Omental fat pad (tissue), 4 donors: ENCODE measurements at places on chromosomes 7 and 10. TPM values are rescaled to one million over a fixed set of nuclear protein-coding genes. Genes with fewer than 3 reads are reported as not detected.

- no peak for DNase-seq
Measured at GRCh38 chr7:4200546-4201094, 481.5 kb upstream of the FOXK1 start.

GRCh38 chr10:69419096-69419743, 2.5 kb upstream of the TACR2 start:
- DNase-seq, result no peak

DNA sequence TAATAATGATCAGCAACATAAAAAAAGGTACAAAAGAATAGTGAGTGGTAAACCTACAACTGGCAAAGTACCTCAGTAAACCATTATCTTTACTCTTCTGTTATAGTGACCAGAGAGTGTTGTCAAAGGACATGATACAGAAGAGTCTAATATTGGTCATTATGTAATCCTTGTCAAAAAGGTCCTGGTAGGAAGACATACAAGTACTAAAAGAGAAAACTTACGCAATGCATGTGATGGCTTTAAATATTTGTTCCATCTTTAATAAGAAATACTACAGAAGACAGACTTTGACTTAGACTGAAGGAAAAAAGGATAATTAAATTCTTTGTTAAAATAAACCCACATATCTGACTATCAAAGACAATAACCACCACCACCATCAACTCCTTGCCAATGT, 6.5 kb downstream of the DOCK4 start:
- no peak for DNase-seq

DNA sequence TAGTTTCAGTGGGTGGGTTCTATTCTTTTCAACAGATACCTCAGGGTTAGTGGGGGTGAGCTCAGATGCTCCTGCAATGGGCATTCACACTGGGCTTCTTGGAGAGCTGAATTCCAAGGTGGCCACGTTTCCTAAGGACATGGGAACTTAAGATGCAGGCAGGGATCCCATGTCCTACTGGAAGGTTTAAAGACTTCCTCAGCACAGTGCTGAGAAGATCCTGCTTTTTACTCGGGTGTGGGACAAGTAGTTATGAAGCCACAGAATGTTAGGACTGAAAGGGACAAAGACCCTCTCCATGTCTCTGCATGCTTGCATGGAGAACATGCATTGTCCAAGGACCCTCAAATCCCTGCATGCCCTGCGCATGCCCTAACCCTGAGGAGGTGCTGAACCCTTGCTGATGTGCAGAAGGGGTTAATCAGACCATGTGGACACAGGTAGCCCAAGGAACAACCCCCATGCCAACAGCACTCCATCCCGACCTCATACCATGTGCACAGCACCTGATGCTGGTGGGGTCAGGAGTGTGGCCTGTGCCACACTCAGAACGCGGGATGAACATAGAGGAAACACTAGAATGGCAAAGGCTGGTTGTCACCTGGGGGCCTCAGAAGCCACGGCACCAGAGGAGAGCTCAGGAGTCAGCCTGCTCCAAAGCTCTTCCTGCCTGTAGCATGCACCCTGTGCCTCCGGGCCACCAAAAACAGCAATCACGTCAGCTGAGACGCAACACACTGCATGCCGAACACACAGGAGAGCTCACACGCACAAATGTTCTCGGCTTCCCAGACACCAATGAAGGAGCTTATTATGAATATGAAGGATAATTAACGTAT, 15.2 kb downstream of the IL2RA start:
- DNase-seq, result no peak

- no peak for DNase-seq
Measured at GRCh38 chr10:123354521-123354920, 200.3 kb downstream of the BUB3 start.

DNA sequence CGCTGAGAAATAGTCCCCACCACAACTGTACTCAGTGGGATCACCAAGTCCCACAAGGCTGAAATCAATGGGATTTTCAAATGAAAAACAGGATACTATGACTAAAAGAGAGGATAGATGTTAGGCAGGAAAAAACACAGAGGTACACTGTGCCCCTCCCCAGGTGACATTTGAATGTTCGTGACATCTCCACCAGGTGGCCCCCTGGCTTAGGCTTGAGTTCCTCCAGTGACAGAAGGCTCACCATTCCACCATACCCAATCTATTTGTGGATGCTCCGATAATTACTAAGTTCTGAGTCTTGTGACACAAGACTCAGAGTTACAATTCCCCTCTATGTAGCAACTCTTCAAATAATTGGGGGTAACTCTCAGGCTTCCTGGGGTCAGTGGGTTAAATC, 77.5 kb upstream of the KCNMA1 start:
- no peak for DNase-seq

GRCh38 chr10:125160856-125161706, 718 bp upstream of the CTBP2 start:
- no peak for DNase-seq

DNA sequence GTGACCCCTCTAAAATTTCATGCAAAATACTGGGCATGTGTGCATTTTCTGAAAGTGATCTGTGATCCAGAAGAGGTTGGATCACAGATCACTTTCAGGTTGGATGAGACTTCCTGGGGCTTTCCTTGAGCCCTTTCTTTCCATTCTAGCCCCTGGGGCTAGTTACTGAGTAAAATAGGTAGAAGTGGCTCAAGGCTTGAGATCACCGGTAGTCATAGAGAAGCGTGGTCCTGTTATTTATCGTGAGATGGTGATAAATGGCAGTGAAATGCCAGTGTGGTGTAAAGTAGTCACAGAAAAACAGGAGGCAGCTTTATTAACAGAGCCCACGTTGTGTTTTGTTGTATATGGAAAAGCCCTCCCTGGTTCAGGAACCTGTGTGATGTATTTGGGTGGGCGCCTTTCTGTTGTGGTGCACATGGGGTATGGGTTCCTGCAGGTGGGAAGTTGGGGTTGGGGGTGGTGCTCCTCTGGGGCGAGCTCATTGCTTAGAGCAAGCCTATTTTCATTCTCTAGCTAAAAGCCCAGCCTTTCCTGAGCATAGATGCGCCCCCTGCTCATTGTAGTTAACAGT, 34.0 kb upstream of the SH2D4B start:
- no peak for DNase-seq

- DNase-seq, result no peak
Measured at GRCh38 chr10:105733924-105734323, 1092.8 kb downstream of the SORCS3 start.

GRCh38 chr10:73581918-73582317, 9.2 kb downstream of the USP54 start:
- no peak for DNase-seq

DNA sequence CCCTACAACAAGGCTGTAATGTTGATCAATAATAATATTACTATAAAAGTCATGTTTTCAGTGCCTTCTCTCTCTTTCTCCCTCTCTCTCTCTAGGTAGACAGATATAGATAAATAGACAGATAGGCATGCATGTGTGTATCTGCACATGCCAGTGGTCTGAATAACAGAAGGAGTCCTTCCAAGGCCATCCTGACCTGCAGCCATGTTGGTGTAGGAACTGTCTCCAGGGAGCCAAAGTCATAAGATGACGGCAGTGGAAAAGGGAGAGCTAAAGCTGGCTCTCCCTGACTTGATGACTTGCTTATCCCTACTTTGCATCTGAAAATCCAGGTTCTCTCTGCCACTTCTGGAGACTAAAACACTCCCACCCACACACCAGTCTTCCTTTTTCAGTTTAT, 113.0 kb downstream of the TRIL start:
- DNase-seq, result no peak

DNA sequence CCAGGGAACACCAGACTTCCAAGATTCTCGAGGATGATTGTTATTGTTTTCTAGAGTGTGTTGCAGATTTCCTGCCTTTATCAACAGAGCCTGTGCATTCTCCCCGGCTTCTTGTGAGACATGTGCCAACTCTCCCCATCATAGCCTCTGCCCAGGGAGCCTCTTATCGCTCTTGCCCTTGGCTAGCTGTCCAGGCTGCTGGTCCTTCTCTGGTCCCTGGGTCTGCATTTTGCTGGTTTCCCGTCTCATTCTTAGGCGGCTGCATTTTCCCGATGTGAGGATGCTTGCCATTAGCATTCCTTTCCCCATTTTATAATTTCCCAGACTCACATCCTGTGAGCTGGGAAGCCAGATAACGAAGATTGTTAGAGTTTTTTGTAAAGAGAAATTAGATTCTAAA, 15.2 kb downstream of the SLC13A4 start:
- no peak for DNase-seq

DNA sequence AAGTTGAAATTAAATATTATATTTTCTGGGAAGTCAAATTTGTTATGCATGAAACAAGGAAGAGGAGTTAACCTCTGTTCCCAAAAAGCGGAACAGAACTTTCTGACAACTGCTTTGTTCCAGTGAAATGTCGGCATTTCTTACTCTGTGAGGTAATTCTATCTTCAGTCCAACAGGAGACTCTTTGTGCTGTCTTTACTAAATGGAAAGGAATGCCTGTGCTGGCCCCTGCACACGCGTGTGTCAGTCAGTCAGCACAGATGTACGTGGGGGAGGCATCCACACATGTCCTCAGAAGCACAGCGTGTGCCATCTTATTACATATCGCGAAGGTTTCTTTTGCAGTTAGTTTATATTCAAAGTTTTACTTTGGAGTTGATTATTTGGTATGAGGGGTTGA, 37.5 kb downstream of the NET1 start:
- DNase-seq, result no peak

- no peak for DNase-seq
Measured at GRCh38 chr7:146683439-146683838, 566.8 kb downstream of the CNTNAP2 start.

DNA sequence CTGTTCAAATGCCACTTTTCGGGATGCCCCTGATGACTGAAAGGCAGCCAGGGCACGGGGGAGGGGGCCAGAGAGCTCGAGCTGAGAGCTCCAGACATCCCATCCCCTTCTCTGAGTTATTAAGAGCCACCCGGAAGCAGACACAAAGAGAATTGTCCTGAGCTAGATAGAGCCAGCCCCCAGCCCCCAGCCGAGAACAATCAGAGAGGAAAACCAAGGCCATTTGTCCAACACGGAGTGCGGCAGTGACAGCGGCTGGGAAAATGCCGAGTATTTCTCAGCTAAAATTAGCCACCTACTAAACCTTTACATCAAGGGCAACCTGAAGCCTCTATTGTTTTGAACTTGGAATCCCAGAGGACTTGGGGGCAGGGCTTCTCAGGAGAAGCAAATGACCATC, 51.0 kb downstream of the UNC5B start:
- no peak for DNase-seq

DNA sequence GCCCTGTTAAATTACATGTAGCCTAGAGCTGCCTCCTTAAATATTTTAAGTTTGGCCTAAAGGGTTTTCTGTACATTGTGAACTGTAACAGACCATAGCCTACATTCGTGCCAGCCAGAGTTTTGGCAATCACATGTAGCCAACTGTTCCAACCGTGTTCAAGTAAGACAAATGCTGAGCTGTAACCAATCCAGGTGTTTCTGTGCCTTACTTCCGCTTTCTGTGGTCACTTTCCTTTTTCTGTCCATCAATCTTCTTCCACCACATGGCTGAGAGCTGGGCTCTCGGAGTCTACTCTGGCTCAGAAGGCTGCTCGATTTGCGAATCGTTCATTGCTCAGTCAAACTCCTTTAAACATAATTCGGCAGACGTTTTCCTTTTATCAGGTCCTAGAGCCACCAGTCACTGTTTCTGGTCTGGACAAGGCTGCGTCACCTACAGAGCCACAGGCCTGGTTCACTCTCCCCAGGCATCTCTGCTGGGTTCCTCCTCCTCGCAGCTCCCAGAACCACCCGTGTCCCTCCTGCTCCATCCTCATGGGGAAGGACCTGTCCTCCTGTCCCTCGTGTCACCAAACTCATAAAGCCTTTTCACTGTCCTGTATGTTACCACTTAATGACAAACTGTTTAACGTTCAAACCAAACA, 158.0 kb upstream of the RHEB start:
- DNase-seq, result no peak

DNA sequence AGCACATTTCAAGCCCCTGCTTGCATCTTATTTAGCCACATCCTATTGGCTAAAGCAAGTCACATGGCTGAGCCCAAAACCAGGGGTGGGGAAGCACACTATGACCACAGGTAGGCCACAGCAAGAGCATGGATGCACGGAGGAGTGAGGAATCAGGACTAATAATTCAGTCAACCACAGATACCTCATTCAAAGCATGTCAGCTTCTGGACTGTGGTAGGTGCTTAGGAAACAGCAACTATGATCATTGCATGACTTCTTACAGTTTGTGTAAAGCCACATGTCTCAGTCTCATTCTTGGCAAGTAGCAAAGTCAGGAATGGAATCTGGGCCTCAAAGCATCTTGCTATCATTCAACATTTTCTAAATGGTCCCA, 79.0 kb upstream of the EMX2 start:
- no peak for DNase-seq

- DNase-seq, result no peak
Measured at GRCh38 chr10:13298748-13299436, 972 bp downstream of the PHYH start.

GRCh38 chr10:110498087-110498981, 627 bp downstream of the DUSP5 start:
- no peak for DNase-seq

DNA sequence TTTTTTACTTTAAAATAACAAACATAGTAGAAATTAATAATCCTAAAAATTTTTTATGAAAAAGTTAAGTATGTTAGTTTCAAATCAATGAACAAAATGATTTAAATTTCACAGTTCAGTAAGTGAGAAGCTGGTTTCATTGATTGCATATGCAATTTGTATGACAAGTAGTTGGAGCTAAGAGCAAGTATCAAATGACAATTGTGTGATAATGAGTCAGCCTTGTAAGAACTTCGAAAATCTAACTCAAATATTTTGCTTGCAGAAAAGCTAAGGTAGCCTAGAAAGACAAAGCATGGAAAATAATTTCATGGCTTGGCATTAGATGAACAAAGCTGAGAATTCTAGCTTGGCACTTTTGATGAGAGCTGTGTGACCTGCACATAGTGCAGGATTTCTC, 111.5 kb downstream of the HDAC9 start:
- DNase-seq, result no peak

- DNase-seq, result no peak
Measured at GRCh38 chr10:37707829-37708578, 149.4 kb downstream of the ZNF248 start.

The MYOF gene
- total RNA-seq, result 113 TPM

The FXYD4 gene
- total RNA-seq, result not detected

The KCNMA1 gene
- total RNA-seq, result 26.3 TPM

The CLDN4 gene
- 0.19 TPM for total RNA-seq

The CH25H gene
- 25.5 TPM for total RNA-seq

The DNAJC12 gene
- 1.9 TPM for total RNA-seq

The C7orf33 gene
- not detected for total RNA-seq

The SPDYE2 gene
- not detected for total RNA-seq

The PARG gene
- 19.0 TPM for total RNA-seq

The OPN1SW gene
- total RNA-seq, result not detected

The OR13A1 gene
- not detected for total RNA-seq

The PDE6C gene
- total RNA-seq, result not detected

The SPDYE5 gene
- not detected for total RNA-seq

The CDNF gene
- total RNA-seq, result 2.4 TPM

The CNPY4 gene
- total RNA-seq, result 5.8 TPM

The TRIL gene
- total RNA-seq, result 15.1 TPM
